ENCODE measurements at places on chromosomes 13 and 19.

GRCh38 chr19:31838163-31838815 is 489.1 kb upstream of the TSHZ3 start:
- DNase-seq, result no peak

DNA sequence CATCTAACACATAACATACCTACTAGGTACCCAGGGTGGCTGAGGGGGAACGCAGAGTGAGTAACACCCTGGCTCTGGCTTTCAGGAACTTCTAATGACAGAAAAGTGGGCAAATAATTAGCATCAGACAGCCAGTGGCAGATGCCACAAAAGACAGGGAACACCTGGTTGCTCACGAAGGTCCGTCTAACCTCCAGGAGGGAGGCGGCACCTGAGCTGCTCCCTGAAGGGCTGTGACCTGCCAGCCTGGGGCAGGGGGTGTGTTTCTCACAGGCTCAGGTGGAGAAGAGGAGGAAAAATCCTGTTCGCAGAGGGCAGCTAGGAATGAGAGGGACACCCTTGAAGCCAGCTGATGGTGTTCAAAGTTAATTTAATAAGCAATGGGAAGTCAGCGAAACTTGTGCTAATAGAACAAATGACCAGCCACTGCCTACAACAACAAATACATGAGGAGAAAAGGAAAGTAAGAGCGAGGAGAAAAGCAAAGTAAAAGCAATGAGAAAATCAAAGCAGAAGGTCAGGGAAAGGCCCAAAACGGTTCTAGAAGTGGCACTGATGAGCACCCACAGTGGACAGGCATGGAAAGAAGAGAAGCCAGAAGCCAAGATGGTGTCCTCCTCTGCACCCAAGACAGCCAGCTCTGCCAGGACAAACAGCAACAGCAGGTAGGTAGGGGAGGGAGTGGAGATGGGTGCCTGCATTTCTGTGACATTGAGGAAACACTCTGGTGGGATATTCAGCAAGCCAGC is 87.3 kb downstream of the STK24 start:
- DNase-seq, result no peak

DNA sequence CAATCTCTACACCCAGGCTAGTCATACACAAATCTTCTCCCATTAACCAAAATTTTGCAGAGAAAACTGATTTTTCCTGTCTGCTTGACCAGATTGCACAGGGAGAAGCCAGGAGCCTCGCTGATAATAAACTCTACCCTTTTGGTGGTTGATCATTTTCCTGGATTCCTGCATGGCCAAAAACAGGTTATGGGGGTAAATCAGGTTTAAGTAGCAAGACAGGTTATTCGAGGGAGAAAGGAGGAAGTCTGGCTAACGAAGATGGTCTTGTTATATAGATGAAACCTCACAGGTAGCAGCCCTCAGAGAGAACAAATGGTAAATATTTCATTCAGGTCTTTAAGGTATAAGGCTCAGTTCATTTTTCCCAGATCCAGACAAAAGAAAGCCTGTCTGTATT is 16.0 kb upstream of the CEACAM6 start:
- DNase-seq, result no peak

GRCh38 chr13:31227870-31228269 is 28.1 kb downstream of the B3GLCT start:
- DNase-seq, result peak; percentile 22

DNA sequence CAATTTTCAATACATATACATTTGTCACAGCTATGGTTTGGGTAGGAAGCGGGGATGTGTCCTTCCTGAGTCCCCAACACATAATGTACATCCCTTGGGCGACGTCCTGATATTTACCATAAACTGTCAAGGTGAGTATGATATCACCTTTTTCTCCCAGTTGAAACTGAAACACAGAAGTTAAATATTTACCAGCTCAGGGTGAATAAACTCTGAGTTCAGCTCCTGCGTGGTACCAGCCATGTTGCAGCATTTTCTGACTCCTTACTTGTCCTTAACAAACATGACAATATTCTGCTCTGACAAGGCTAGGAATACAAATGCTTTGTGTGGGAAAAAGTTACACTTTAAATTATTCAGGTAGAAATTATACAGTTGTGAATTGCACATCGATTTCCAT is 294.2 kb downstream of the TEX29 start:
- DNase-seq, result no peak

DNA sequence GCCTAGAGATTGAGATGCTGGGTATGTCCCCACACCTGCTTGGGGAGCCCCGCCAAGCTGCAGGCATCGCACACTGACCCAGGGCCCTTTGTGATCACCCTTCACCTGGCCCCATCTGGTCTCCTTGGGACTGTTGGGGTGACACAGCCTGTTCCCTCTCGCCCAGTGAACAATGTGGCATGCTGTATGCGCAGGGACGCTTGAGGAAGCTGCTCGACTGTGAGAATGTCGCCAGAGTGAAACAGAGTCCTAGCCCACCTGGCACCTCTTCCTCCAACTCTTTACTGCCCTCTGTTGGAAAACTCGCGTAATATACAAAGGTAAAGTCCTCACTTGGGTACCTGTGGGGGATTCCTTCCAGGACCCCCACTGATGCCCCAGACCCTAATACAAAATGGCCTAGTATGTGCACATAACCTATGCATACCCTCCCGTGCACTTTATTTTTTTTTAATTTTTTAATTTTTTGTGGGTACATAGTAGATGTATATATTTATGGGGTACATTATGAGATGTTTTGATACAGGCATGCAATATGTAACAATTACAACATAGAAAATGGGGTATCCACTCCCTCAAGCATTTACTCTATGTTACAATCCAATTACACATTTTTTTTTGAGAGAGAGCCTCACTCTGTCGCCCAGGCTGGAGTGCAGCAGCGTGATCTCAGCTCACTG is 9.0 kb downstream of the BLOC1S3 start:
- DNase-seq, result peak; percentile 71

DNA sequence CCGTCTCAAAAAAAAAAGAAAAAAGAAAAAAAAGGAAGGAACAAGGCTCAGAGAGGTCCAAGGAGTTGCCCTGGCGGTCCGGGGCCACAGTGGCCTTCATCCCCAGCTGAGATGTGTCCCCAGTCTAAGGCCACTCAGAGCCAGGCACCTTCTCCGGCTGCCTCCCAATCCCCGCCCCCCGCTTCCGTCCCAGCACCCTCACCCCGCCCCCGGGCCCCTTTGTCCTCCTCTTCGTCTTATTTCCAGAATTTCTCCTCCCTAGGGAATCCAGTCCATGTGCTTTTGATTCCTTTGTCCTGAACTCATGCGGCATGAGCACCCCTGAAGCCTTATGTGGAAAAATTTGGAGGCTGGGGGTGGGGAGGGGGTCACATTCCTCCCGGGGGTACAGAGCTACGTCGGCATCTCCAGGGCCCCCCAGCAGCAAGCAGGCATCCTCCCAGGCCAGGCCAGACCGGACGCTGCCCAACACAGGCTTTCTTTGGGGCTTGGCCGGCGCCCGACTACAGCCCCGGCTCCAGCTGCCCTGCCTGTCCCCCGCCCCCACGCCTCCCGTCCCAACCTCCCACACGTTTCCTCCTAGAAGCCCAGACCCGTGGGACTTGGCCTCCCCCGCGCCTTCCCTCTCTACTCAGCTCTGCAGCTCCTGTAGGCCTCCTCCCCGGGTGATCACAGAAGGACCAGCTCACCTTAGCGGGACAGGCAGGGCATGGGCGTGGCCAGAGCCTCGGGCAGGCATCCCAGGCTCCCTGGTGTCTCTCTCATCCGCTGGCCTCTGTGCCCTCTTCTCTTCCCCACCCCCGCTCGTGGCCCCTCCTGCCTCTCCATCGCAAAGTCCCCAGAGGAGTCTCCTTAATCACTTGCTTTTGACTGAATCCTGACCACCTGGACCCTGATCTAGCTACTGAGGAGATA is 17.8 kb upstream of the ADGRE5 start:
- peak; percentile 93 for DNase-seq

DNA sequence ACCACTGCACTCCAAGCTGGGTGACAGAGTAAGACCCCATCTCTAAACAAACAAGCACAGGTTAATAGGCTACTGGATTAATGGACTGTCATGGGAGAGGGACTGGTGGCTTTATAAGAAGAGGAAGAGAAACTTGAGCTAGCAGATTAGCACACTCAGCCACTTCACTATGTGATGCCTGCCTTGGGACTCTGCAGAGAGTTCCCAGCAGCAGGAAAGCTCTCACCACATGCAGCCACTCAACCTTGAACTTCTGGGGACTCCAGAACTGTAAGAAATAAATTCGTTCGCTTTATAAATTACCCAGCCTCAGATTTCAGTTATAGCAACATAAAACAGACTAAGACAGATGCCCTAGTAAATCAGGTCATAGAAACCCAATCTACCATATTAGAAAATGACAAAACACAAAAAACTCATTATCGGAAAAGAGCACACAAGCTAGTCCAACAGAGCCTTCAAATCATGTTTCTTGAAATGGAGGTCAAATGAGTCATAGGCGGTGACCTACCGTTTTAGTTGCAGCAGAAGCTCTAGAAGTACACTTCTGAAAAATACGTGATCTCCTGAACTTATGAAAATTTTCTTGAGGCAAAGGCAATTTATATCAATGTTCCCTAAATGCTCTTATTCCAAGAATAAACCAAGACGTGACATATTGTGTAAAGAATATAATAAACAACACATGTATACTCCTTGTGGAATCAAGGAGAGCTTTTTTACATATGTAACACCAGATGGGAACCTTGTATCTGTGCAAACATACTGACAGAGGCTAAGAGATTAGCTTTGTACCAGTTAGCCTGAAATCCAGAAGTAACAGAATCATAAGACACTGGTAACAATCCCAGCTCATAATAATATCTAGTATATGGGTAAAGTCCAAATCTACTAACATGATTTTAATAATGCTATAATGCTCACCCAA is 340.9 kb upstream of the SGCG start:
- no peak for DNase-seq

DNA sequence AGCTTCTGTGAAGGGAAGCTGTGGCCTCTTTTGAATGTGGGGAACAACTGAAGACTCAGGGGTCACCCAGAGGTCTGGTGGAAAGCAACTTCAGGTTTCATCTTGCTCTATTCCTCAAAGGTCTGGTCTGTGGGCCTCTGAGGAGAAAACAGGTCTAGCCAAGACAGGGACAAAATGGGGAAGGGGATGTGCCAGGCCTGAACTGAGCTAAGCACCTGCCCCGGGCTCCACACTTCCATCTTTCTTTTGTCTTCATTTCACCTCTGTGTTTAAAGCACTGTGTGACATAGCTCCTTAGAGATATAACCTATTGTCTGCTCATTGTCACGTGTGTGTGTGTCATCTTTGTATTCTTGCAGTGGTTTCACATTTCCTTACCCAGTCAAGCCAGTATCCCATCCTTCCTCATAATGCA is 19.9 kb upstream of the GDF15 start:
- no peak for DNase-seq

GRCh38 chr13:27857282-27857681 is 62.5 kb upstream of the PDX1 start:
- peak; percentile 18 for DNase-seq

DNA sequence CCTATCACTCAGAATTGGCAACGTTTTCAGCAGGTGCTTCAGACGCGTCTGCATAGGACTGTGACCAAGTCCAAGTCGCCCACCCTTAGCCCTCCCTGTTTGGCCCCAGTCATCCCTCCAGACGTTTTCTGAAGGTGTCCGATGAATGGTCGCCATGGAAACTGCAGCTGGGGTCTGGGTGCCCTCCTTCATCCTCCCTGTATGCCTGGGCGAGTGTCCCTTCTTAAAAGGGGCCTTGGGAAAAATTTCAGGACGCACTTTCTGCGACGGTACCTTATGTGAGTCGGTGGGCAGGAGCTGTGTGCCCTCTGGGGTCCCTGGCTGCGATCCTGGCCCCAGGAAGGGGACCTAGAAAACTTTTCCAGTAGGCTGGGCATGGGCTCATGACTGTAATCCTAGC is 25.1 kb downstream of the MAN2B1 start:
- no peak for DNase-seq

- no peak for DNase-seq
These were observed 163.6 kb downstream of the SPRY2 start for GRCh38 chr13:80177327-80177726.

DNA sequence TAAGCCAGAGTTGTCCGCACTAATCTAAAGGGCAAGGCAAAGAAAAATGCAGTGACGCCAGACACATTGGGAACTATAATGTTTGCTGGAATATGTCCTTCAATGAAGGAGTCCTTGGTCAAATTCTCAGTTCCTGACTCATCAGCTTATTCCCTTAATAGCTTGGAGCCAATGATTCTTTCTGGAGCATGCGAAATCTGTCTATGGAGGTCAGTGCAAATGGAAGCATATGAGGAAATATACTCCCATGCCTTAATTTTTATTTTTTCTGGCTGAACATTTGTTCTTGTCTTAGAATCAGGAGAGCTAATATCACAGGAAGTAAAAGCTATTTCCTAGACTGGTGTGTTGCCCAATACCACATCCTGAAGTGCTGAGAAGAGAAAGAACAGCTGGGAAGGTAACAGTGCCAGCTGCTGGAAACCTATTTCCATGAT is 289.8 kb upstream of the SPRY2 start:
- DNase-seq, result no peak

DNA sequence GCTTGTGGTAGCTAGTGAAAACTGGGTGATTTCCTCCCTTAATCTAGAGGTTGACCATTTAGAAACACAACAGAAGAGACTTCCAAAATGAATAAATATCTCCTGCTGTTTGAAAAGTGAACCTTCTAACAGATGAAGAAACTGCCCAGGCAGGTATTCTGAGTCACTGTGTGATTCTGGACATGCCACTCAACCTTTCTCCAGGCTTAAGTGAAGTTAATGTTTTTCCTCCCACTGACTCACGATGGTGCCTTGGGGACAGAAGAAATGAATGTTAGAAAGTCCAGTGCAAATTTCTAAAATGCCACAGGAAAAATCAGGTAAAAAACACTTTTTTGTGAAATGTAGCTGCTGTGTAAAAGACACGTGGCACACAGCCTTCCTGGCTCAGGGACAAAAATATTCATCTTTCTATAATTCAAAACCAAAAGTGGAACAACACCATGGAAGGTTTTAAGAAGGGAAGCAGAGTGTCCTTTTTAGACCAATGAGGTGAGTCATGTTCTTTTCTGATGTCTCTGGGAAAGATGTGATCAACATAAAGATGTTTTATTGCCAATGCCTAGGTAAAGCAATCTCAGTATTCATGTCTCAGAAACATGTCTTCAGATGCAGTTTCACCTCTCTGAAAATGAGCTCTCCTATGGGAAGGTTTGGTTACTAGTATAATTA is 9.1 kb downstream of the UBE2L5 start:
- no peak for DNase-seq

- peak; percentile 57 for DNase-seq
These were observed 4.6 kb upstream of the SSBP4 start for GRCh38 chr19:18414504-18415177.

DNA sequence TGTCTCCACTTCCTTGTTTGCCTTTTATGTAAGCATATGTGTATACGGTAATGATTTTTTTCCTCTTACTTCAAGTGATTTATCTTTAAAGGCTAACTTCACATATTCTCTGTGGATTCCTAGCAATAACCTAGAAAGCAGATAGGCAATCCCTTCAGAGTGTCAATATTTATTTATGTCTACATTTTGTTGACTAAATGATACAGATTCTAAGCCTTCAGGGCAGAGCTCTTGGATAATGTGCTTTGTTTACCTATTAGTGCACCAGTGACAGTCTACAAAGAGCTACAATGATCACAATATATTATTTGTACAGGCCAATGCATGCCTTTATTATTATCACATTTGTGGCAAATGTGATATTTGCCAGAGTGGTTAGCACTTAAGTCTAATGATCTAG is 406.2 kb downstream of the EFNB2 start:
- no peak for DNase-seq

Measured in NCI-H82 (cell line).